Posterior vena cava (tissue), 2 donors: ENCODE measurements at places on chromosomes 6 and 20. TPM values are rescaled to one million over a fixed set of nuclear protein-coding genes. Genes with fewer than 3 reads are reported as not detected.

The MATN4 gene
- total RNA-seq: 0.29 TPM

The BEND3 gene
- 1.5 TPM for total RNA-seq

The COL20A1 gene
- 0.14 TPM for total RNA-seq

The KHDC1L gene
- total RNA-seq: not detected

The RAET1E gene
- 1.6 TPM for total RNA-seq

The OTOR gene
- not detected for total RNA-seq

The GINS1 gene
- total RNA-seq: 0.81 TPM

DNA sequence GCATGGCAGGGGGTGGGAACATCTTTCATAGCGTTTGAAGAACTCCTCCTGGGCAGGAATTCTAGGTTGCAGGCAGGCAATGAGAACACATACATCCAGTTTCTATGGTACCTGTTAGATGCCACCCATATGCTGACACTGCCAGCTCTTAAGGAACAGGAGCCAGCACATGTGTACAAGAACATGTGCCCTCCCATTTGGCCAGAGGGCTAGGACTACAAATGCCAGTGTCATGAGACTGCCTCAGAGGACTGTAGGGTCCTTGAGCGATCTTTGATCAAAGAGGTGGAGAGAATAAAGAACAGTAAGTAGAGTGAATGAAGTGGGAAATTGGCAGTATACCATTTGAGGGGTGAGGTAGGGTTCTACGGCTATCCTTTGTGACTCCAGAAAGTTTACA is 45.8 kb downstream of the GCLC start:
- no peak for DNase-seq

- DNase-seq: no peak
These were observed 64.2 kb upstream of the NXT1 start for GRCh38 chr20:23286346-23286745.

DNA sequence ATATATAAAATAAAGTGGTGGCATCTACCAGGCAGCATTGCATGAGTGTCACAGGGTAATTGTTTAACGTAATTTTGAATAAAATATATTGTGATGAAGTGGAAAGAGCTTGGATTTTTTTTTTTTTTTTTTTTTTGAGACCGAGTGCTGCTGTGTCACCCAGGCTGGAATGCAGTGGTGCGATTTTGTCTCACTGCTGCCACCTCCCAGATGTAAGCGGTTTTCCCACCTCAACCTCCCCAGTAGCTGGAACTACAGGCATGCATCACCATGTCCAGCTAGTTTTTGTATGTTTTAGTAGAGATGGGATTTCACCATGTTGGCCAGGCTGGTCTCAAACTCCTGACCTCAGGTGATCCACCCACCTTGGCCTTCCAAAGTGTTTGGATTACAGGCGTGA is 81.1 kb upstream of the SMIM8 start:
- no peak for DNase-seq

DNA sequence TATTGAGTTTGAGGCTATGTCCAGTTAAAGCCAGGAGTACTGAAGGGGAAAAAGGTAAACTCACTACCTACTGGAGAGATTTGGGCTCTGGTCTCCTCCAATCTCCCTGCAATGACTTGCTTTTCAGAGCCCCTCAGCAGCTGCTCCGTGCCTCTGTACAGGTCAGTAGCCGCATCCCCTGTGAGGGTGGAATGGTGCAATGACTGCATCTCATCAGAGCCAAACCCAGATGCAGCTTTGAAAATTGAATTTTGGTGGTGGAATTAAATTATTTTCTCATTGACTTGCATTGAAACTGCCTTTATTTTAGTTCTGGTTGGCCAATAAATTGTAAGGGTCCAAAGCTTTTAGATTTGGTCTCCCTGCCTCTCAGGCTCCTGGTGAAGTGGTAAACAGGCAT is 166.7 kb downstream of the DLL1 start:
- DNase-seq: no peak

GRCh38 chr6:30686908-30687658 is 638 bp upstream of the PPP1R18 start:
- DNase-seq: peak; percentile 99

- DNase-seq: no peak
These were observed 697.5 kb downstream of the PRKN start for GRCh38 chr6:162029873-162030576.

DNA sequence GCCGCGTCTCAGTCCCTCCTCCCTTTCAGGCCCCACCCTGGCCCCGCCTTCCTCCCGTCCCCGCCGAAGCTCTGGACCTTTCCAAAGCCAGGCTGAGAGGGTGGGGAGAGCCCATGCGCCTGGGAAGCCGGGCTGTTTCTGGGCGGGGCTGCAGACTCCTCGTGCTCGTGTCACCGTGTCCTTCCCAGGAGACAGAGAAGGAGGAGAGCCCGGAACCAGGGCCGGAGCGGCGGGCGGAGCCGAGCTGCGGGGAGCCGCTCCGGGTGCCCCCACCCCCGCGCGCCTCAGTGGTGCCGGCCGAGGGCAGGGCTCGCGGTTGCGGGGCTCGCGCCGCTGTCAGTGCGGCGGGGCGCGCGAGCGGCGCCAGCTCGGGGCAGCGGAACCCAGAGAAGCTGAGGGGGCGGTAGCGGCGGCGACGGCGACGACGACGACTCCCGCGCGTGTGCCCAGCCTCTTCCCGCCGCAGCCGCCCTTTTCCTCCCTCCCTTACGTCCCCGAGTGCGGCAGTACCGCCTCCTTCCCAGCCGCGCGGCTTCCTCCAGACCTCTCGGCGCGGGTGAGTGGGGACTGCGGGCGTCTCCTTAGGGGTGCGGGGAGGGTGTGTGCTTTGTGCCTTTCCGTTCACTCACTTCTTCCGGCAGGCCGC is at the start of gene RALY:
RALY (plus strand) TSS at position 336 of the 646 bp plus-strand sequence. CDS start 78,164 bp downstream, outside the sequence.
- DNase-seq: peak; percentile 99

DNA sequence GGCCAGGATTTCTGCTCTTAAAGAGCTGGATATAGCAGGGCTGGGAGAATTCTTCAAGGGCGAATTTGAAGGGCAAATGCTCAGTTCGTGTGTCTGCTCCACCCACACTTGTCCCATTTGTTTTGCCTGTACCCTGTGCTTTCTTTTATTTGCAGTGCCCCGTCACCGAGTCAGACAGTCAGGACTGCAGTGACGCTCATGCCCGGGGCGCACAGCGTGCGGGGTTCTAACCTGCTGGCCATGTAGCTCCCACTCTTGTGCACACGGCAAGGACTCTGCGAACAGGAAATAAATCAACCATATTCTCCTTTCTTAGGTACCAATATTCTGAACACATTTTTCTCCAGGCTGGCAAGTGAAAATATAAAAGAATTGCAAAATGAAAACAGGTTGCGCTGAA is 17.7 kb downstream of the LYRM4 start:
- no peak for DNase-seq

- no peak for DNase-seq
These were observed 96.1 kb upstream of the RIN2 start for GRCh38 chr20:19661717-19662636.

DNA sequence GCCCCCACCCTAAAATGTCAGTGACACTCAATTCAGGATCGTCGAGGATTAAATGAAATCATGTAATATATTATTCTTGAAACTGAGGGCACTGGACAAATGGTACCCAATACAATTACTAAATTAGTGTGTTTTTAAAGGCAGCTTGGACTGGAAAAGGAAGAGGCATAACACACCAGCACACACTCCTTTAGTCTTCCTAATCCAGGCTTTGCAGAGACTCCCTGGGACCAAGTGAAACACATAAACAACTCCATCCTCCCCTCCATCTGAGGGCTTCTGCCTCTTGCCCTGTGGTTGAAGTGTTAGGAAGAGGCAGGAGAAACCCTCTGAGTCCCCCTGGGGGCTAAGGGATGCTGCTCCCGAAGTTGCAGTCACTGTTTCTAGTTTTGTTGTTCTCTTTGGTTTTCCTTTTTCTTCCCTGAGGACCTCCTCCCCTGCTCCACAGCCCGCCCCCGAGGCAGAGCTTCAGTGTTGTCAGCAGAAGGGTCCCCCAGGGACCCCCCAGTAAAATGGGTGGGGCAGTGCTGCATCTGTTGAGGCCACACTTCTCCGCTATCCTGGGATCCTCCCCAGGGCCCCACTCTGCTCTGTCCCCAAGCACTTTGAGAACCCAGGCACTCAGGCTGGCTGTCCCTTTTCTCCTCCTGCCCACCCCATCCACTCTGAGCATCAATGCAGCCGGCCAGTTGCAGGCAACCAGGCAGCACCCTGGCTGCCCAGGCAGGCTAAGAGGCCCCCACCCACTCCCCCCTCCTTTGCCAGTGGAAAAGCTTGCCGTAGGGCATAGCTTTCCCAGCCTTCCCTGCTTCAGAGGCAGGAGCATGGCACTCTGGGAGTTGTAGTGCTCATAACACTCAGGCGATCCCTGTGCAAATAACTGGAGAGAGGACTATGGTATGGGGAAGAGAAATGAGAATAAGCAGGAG is 5.9 kb downstream of the TMEM63B start:
- no peak for DNase-seq

- no peak for DNase-seq
These were observed 143.2 kb downstream of the PREX1 start for GRCh38 chr20:48684501-48685041.

DNA sequence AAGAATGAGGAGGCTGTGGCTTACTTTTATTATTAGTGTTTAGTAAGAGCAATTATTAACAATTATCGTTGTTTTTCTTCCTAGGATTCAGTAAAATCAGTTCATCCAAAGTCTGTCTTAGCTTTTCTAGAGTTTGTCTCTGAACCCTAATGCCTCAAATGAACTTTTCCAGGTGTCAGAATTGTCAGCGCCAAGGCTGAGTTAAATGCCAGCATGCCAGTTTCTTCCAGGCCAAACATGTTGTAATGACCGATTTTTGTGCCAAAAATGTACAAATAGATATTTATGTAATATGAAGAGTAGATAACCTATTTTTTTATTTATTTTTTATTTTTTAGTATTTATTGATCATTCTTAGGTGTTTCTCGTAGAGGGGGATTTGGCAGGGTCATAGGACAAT is 66.8 kb upstream of the SCGN start:
- no peak for DNase-seq

GRCh38 chr20:46709459-46710152 is at the start of gene SLC2A10:
TSS of gene SLC2A10 (plus strand) at chr20:46709649. CDS start at chr20:46709737, 88 bp downstream.
- peak; percentile 87 for DNase-seq
